AML-193 (cell line): ENCODE measurements at places on chromosomes 4 and X.

- no peak for DNase-seq
Measured at GRCh38 chrX:15292861-15293260, 22.6 kb downstream of the ASB11 start.

GRCh38 chr4:174707051-174707676 is 121.9 kb downstream of the GLRA3 start:
- no peak for DNase-seq

DNA sequence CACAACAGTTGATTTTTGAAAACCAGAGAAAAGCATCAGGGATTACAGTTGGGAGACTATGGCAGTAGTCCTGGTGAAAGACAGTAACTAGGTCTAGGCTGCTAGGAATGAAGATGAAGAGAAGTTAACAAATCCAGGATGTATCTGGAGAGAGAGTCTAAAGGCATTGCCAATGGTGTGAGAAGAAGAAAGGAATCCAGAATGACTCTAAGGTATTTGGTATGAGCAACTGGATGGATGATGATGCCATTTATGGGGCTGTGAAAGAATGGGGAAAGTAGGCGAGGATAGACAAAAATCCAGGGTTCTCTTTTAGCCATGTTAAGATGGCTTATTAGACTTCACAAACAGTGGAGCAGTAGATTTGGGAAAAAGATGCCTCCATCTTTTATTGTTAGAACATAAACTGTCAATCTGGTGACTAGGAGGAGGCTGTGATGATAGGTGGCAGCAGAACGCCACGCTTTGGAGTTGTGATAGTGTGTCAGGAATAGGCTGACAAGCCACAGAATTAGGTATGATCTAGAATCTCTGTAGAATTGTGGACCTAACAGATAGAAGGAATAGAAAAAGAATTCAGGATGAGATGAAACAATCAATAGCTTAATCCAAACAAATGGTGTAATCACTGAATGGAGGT is 27.3 kb upstream of the JADE1 start:
- DNase-seq = peak; percentile 39

GRCh38 chrX:17741123-17741511 is 3.8 kb downstream of the SCML1 start:
- no peak for DNase-seq

DNA sequence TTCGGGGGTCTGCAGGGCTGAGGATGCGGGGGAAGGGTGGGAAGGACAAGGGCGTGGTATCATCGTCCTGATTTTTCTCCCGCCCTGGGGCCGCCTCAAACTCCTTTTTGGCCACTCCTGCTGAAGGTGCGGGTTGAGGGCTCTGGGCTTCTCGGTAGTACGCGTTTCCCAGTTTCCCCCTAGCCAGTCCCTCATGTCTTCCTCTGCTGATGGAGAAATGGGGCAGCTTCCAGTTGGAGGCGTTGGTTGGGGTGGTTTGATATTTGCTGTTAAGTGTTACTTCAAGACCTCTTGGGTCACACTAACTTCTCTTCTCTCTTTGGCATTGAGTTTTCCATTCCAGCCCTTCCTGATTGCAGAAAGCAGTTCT is 482 bp downstream of the GSTCD start:
- peak; percentile 24 for DNase-seq

- peak; percentile 97 for DNase-seq
Measured at GRCh38 chr4:139872274-139872673, 206.7 kb downstream of the MGST2 start.

DNA sequence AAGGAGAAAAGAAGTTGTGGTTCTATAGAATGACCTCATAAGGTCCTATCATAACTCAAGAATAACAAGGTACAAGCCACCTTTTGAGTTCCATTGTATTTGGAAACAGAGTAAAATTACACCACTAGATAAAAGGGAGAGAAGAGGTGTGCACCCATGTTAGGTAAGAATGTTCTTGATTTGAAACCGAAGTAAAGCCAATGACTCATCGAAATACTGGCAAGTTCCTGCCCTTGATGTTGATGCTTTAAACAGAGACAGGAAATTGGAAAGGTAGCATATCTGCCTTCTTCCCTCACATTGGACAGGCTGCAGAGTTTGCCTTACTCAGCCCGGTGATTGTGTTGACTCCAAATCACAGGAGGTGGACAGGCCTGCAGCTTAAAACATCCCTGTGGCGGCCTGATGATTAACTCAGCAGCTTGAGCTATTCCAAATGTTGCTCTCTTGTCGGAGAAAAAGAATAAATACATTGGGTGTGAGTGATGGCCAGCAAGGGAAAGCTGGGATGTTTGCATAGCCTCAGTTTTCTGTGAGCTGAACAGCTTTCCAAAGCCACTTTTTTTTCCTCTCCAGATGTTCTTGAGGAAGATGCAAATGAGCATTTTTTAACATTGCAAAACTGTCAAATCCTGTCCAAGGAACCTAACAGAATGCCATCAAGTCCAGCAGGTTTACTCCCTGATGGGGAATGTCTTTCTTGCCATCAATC is 321.1 kb downstream of the NKX6-1 start:
- DNase-seq = no peak

GRCh38 chr4:98522062-98522461 is 136.3 kb downstream of the TSPAN5 start:
- DNase-seq = no peak

DNA sequence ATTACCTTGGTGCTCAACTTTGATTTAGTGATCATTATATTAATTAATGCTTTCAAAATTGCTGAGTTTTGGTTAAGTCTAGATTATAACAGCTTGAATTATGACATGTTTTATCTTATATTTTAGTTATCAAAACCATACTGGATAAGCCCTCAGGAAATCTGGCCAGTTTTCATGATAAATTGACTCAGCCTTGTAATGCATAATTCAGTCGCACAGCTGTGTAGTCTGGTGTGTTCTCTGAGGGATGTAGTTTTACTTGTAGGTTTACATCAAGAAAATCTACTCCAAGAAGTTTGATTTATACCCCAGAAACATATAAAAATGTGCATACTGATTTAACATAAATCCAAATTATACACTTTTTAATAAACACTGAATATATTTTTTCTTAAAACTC is 477.5 kb downstream of the SPRY1 start:
- DNase-seq = no peak

DNA sequence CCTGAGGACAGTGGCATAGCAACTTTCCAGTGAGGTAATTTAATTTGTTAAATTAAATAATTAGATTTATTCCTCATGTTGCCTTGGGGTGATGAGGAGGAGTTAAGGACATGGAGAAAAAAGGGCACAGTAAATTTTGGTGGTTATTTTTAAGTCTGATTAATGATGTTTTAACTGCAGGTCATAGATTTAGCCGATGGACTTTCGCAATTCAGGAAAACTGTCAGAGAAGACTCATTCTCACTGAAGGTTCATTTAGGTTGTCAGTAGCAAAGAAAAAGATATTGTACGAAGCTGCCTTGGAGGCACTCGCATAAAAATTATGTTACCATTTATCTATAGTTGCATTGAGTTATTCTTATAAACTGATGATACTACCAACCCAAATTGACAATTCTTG is 164.2 kb upstream of the PITX2 start:
- no peak for DNase-seq

- DNase-seq = no peak
Measured at GRCh38 chr4:140266958-140267568, 106.4 kb upstream of the SCOC start.

GRCh38 chr4:74395633-74396032 is 30.7 kb downstream of the EREG start:
- no peak for DNase-seq

DNA sequence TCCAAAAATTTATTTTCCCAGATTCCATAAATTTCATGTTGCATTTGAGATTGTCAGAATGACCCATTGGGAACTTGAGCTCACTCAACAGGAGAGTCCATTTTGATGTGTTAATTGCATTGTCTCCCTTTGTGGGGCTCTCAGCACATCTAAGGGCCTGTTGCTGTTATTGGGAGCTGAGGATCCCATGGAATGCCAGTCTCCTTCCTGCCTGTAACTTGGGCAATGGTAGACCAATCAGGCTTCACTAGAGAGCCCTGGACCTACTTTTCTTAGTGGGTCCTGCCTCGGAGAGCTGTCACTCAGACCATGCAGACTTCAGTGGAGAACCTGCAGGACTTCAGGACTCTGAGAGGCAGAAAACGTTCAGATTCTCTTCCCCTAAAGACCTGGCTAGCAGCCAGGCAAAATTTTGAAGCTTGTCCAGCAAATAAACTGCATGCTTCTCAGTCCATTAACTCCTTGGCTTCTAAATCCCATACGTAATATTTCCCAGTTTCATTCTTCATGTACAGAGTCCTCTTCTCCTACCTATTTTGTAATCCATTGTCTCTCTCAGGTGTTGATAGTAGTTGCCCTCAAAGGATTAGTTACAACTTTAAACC is 25.1 kb downstream of the OCRL start:
- no peak for DNase-seq

- DNase-seq = no peak
Measured at GRCh38 chrX:19613645-19614323, 98.5 kb upstream of the MAP3K15 start.

GRCh38 chrX:1485033-1485432 is 32.3 kb upstream of the ASMTL start:
- no peak for DNase-seq

DNA sequence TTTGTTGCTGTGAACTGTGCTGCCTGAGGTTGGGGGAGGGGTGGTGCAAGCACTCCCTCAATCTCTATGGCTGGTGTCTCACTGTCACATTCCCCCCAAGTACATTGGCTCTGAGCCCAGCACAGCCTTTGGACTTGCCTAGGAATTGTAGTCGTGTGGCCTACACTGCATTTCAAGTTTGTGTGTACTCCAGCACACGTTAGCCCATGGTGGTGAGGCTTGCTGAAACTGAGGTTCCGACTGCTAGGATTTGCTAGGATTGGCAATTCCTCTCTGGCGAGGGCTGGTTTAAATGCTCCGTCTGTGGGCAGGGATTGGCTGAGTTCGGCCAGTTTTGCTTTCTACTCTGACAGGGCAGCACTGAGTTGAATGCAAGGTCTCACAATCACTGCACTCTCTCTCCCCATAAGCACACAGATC is 121.7 kb upstream of the CXXC4 start:
- no peak for DNase-seq

DNA sequence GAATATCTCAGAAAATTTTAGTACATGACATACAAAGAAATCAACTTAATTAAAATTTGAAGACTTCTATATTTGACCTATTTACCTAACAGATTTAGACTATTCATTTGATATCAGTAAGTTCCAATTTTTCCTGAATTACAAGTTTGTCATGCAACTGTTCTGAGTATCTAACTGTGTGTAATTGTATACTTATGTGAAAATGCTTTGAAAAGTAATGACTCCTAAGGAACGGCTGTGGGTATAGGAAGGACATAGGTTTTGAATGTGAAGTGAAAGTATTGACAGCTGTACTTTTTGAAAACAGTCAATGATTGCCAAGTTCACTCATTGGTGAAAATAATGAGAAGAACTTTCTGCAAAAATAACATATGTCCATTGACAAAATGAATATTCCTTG is 2.9 kb downstream of the GRIA2 start:
- DNase-seq = no peak

GRCh38 chr4:25861951-25862410 is 807 bp downstream of the SEL1L3 start:
- no peak for DNase-seq

- DNase-seq = no peak
Measured at GRCh38 chr4:117514391-117515175, 429.2 kb upstream of the TRAM1L1 start.

DNA sequence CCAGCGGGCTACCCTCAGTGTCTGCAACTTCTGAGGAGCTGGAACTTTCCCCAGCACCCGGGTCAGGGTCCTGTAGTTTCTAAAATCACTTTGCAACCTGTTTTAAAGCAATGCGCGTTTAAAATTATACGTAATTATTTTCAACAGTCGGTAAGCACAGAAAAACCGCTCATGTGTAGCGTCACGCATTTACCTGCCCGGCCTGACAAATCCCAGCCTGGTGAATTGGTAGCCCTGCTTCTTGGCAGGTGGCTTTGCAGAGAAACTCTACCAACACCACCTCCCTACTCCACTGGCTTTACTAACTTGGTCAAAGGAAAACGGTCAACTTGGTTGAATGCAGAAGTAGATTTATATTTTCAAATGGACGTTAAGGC is 640 bp downstream of the BANK1 start:
- DNase-seq = peak; percentile 47

DNA sequence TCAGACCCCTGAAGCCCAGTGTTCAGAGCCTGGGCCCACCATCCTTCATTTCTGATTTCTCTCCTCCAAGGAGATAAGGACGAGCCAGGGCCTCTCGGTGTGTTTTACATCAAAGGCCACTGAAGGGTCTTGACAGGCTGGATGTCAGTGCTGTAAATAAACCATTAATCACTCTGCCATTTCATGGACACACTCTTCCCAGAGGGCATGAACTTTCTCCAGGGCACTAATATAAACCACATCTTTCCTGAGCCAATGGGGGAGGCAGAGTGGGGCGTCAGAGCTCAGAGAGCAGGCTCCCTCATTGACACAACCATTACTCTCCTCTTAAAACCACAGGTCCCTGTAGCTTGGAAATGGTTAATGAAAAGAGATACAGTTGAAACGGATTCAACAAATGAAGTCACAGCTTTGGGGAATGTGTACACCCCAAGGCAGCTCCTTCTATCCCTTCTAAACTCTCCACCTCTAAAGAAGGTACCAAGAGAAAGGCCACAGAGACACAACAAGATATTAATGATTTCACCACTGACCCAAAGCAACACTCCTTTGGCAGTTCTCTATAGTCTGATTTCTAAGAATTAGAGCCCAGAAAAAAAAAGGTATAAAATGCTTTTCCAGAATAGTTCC is 200.6 kb downstream of the CHIC2 start:
- no peak for DNase-seq

- DNase-seq = no peak
Measured at GRCh38 chr4:43864616-43865146, 583.9 kb downstream of the KCTD8 start.

GRCh38 chrX:13688384-13688957 is 457 bp upstream of the RAB9A start:
- no peak for DNase-seq
